ENCODE measurements at places on chromosomes 7 and 10.
A peak's percentile ranks its signal among the peaks of the same experiment; 100 is the strongest.

- no peak for DNase-seq
Observed at GRCh38 chr10:124944982-124945381, 3.1 kb downstream of the ZRANB1 start.

- DNase-seq = no peak
Observed at GRCh38 chr7:129279757-129280156, 54.9 kb downstream of the AHCYL2 start.

DNA sequence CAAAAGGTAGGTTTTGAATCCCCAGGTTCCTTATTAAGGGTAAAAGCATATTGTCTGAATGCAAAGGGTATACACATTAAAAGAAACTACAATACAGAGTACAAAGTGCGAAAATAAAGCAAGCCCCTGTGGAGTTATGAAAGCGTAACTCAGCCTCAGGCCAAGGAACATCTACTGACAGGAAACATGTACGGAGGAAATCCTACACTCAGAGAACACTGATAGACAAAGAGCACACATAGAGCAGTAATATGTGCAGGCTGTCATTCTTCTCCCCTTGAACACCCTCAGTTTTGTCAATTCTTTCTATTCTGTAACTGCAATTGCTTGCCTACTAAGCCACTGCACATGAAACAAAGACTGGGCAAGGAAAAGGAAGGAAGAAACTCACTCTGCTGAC lies 150.2 kb downstream of the DGKB start:
- no peak for DNase-seq

- DNase-seq = no peak
Observed at GRCh38 chr7:155058896-155059295, 11.2 kb upstream of the HTR5A start.

GRCh38 chr10:37976880-37977203 lies 395 bp upstream of the ZNF25 start:
- DNase-seq = no peak

GRCh38 chr7:114413761-114414155 lies 857 bp upstream of the FOXP2 start:
- DNase-seq = no peak

DNA sequence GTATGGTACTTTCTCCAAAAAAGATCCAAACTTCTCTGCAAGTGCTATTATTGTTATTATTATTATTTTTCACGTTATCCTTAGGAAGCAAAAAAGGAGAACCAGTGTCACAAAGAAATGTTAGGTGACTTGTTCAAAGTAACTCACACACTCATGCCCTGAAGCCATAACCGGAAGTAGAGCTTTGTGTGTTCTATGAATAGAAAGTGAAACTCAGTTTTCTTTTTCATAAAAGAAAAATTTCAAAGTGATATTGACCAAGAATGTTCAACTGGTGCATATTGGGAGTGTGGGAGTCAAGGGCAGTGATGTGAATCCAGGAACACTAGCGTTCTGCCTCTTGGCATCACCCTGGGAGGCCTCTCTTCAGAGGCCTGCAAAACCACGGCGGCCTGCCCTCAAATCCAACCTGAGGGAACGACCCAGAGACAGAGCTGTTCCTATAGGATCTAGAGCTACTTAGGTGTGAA lies 106.1 kb downstream of the PRKCQ start:
- peak; percentile 2 for DNase-seq

All from myocyte (in vitro differentiated cells).